ENCODE measurements at places on chromosomes 4 and X.
A peak's percentile ranks its signal among the peaks of the same experiment; 100 is the strongest.

DNA sequence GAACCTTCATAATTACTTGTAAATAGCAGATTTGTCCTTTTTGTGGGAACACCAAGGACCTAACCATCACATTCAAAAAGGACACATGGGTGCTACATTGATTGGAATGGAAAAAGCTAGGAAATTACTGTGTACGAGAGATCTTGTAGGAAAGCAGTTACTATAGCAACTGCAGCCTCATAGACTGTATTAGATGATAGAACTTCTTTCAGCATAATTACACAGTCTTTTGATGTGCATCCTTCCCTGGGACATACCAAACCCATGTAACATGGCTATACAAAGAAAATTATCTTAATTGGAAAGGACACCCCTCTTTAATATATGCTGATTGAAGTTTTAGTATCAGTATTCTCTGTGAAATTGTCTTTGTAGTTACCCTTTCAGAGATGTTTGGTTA, 130.7 kb upstream of the CTSO start:
- no peak for DNase-seq

DNA sequence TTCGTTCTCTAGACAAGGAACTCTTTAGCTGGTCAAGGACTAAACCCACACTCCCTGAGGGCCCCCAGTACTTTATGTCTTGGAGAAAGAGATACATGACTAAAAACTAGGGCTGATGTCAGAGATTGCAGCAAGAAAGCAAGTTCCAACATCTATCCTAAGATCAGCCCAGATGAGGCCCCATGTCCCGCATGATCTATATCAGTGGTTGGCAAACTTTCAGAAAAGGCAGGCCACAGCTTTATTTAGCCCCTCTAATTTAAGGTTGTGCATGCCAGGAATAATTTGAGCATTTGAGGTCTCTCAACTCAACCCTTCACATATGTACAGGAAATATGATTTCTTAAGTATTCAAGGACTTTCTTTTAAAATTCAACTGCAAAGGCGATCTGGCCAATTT, 44.1 kb upstream of the FRMD7 start:
- peak; percentile 0 for DNase-seq

DNA sequence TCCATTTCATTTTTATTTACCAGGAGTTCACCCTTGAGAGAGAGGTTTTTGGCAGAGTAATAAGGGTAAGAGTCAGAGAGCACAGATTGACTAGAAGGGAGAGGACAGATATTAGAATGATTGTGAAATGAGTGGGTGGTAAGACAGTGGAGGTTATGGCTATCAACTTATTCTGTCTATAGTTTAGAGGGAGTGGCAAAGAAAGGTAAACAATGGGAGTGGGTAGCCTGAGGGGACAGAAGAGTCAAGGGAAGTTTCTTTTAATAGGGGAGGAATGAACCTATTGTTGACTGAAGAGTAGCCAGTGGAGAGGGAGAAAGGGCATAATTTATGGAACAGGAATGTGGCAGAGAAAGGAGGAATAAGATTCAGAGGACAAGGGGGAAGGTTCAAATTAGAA, 186.5 kb upstream of the NRK start:
- DNase-seq = peak; percentile 1

- DNase-seq = no peak
These were observed 38.7 kb downstream of the CPEB2 start for GRCh38 chr4:15040916-15041463.

DNA sequence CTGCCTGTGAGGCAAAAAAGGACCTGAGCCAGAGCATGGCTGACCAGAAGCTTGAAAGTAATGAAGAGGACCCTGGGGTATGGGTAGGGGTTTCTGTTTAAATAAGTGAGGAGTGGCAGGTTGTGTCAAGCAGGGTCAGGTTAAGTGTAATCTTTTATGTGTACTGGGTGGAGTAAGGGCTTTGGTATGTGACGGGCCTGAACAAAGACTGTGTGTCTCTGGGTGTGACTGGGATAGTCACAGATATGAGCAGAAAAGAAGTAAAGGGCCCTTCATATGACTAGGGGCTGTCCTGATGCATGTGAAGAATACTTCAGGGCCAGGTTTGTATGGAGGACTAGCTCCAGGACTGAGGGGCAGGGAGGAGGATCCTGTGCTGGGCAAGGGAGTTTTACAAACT, 82.4 kb downstream of the ITIH6 start:
- DNase-seq = no peak

GRCh38 chr4:169246279-169246678, 24.5 kb downstream of the SH3RF1 start:
- DNase-seq = peak; percentile 79

DNA sequence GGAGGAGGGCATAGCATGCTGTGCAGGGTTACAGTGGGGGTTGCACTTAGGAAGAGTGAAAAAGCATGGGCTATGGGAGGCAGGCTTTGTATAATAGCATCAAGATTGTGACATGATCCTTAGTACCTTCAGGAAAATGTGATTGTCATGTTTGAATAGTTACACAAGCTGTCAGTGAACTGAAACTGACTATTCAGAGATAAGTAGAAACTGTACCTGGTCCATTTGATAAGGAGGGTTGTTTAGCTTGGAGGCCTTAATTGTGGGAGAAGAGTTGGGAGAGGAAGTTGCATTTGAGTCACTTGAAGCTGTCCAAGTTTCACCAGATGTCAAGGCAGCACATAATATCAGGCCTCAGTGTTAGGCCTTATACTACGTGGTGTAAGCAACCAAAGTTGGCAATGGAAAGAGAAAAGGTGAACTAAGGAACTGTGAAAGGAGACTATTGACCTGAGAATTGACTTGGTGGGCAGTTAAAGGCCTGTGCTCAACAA, 85.0 kb downstream of the TEX13C start:
- no peak for DNase-seq
